Stimulated activated CD8-positive, alpha-beta memory T cell treated with anti-CD3 and anti-CD28 coated beads, Interleukin-15, amount 100 ng/mL, for 24 hours (primary cell): ENCODE measurements at places on chromosomes 13 and 19.

- no peak for DNase-seq
These were observed 1.1 kb downstream of the CYP2S1 start for GRCh38 chr19:41194157-41194552.

GRCh38 chr19:39297931-39298634 lies 1.9 kb downstream of the IFNL1 start:
- peak; percentile 6 for DNase-seq

DNA sequence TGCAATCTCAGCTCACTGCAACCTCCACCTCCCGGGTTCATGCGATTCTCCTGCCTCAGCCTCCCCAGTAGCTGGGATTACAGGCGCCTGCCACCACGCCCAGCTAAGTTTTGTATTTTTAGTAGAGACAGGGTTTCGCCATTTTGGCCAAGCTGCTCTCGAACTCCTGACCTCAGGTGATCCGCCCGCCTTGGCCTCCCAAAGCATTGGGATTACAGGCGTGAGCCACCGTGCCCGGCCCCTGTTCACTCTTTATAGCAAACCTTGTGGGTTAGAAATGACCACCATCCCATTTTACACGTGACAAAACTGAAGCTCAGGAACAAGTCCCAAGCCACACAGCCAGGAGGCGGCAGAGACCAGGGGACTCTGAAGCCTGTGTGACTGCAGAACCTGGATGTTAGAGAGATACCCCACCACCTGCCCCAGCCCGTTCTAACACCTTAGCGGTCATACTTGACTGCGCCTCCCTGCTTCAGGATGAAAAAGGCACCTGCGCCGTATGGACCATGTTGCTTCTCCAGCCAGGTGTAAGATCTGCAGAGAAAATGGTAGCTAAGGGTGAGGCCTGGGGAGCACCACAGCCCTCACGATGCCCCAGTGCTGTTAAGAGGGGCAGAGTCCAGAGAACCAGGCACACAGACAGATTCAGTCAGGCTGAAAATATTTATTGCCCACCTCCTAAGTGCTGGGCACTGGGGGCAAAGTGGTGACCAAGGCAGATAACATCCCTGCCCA lies 3.6 kb downstream of the DMAC2 start:
- DNase-seq, result no peak

- no peak for DNase-seq
These were observed 3.7 kb upstream of the NDUFS7 start for GRCh38 chr19:1379961-1380489.

GRCh38 chr13:46154136-46154801 lies 27.7 kb downstream of the LCP1 start:
- DNase-seq, result no peak

DNA sequence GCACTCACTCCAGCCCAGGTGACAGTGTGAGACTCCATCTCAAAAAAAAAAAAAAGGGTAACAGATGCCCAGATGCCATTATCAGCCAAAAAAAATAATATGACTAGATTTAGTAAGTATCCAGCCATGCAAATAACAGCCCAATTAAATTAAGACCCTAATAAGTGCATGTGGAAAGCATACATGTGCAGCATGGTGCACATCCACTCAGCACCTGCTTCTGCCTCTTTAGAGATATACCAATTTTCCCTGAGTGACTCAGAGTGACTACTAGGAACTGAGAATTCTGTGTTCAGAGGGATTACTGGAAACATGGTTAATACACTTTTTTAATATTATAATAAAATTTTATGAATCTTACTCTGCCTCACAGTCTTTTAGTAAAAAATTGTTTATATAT lies 29.8 kb upstream of the ZNF675 start:
- DNase-seq, result no peak
